KG1 (cell line): ENCODE measurements at places on chromosomes 1 and 21.

GRCh38 chr1:171984262-171984661 lies 143.0 kb downstream of the DNM3 start:
- no peak for DNase-seq

GRCh38 chr1:61444288-61444687 lies 280.7 kb downstream of the TM2D1 start:
- DNase-seq = no peak

DNA sequence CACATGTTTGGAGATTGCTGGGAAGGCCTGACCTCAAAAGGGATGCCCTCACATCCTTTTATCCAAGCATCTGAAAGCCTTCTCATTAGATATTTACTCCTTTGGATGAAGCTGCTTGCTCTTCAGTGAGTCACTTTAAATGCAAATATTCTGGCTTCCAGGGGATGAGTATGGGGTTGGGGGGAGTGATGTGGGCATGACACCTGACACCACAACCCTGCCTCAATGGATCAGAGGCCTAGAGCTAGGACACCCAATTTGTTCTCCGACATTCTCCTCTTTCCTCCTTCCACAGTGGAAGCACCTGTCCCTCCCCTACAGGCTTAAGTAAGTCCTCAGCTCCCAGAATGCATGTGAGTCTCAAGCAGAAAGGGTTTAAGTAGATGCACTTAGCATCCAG lies 238.3 kb downstream of the OMA1 start:
- no peak for DNase-seq

GRCh38 chr1:234756066-234756774 lies 146.2 kb upstream of the IRF2BP2 start:
- no peak for DNase-seq

DNA sequence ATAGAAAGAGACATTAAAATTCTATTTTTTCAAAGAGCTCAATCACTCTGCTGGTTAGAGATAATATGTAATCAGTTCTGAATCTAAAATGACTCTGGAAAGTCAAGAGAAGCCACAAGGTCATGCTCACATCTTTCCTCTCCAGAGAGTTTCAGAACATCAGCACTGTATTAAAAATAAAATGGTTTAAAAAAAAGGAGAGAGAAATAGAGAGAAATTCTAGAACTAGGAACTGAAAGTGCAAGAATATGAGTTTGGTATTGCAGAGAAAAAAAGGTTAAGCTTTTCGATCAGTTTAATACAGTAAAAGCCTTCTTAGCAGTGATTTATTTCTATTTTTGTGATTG lies 44.0 kb upstream of the DIPK1A start:
- no peak for DNase-seq

DNA sequence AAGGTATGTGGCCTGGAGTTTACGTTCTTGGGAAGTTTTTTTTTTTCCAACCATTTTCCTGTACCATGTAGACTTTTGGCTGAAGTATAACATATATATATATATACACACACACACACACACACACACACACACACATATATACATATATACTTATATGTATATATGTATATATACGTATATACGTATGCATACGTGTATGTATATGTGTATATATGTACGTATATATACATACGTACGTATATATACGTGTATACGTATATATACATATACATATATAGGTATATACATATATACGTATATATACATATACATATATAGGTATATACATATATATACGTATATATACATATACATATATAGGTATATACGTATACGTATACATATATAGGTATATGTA lies 18.9 kb downstream of the CR1 start:
- DNase-seq = no peak

DNA sequence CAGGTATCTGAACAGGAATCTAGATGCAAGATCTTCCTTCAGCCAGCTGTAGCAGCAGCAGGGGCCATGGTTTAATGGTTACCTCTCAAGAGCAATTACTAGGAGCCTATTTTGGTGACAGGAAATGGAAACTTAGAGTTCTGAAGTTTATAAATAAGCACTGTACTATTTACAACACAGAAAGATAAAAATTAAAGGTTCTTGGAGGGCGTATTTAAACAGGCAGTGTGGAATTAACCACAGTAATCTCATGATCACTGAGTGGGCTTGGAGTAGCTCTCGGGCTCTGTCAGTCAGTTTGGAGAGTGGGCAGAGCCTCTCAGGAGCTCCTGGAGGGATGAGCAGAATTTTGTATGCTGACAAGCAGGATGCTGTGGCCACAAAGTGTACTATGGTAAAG lies 10.2 kb upstream of the FCRL5 start:
- DNase-seq = no peak

DNA sequence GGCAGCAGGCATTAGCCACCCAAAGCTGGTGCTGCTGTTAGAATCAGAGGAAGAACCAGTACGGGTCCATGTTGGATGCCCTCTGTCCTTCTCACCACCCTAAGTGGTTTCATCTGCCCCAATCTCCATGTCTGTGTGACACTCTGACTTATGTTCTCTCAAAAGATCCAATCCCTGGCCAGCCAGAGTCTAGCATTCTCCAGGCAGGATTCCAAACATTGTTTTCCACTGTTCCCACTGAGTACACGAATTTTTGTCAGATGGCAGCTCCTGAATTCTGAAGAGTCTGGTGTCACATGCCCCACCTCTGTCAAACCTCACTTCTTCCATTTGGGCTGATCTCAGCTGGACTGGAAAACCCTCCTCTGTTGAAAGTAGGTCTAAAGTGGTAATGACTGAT lies 166.0 kb downstream of the DISC1 start:
- DNase-seq = no peak

DNA sequence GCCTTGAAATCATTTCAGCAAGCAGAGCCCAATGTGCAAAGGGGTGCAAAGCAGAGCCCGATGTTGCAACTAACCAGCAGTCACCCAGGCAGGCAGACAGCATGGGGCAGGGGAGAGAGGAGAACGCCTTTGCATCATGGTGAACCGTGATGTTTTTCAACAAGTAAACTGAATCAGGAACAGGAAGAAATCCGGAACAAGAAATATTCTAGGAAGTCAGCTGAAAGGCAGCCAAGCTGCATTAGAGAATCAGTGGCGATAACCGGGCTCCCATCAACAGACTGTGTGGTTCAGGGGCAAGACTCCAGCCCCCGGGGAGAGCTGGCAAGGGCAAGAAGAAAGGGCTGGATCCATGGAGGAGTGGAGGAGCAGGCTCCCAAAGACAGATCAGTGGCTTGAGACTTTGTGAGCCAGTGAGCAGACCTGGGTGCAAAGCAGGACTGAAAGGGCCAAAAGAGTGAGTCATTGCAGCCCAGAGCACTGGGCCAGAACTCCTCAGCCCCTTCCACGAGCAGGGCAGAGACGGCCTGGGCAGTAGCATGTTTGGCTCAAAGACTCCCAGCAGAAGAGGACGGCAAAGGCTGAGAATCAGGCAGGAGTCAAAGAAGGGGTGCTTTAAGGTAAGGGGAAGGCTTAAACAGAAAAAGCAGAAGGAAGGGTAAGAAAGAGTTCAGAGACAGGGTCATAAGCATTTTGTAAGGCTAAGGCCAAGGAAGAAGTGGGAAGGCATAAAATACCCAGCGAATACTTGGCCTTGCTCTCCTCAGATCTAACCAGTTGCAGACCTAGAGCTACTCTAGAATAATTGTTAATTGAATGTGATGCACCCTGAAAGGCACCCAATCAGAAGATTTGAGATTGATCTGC lies 155.0 kb downstream of the SETD4 start:
- DNase-seq = no peak

DNA sequence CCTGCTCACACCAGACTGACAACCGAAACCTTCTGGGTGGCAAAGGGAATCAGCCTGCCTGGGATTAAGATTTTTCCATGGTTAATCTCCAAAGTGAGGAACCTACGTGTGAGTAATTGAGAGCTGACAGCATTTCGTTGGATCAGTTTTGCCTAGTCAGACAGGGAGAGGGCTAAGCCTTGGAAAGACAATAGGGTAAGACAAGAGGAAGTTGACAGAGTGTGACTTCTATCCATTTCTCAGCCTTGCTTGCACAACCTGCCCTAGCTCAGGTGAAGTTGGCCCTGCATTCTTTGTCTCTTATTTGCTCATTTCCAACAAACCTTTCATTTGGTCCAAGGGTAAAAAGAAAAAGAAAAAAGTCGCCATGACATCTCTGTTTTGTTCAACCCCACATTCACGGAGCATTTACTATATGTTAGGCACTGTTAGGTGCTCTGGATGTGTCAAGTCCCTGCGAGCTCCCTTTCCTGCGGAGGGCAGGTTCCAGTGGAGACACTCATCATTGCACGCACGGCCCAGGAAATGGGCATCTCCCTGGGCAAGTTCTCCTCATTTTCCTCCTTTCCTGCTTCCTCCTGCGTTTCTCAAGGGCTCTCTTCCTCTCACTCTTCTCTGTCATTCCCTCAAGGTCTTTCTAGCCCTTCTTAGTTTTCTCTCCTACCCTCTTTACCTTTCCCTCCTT lies 23.3 kb downstream of the KIRREL1 start:
- DNase-seq = no peak

DNA sequence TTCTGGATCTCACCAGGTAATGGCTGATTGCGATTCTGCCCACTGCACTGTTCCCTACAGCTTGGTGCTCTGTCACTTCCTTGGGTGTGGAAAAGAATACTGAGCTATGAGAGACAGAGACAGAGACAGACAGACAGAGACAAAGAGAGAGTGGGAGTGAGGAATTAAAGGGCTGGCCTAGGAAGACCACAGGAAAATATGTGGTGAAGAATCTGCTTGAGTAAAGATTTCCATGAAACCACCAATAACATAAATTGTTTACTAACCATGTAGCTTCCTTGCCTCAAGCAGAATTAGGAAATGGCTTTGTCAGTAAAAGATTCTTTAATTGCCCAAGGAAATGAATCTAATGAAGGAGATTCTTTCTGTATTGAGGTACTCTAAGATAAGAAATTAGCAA lies 54.4 kb downstream of the MPZL1 start:
- no peak for DNase-seq

DNA sequence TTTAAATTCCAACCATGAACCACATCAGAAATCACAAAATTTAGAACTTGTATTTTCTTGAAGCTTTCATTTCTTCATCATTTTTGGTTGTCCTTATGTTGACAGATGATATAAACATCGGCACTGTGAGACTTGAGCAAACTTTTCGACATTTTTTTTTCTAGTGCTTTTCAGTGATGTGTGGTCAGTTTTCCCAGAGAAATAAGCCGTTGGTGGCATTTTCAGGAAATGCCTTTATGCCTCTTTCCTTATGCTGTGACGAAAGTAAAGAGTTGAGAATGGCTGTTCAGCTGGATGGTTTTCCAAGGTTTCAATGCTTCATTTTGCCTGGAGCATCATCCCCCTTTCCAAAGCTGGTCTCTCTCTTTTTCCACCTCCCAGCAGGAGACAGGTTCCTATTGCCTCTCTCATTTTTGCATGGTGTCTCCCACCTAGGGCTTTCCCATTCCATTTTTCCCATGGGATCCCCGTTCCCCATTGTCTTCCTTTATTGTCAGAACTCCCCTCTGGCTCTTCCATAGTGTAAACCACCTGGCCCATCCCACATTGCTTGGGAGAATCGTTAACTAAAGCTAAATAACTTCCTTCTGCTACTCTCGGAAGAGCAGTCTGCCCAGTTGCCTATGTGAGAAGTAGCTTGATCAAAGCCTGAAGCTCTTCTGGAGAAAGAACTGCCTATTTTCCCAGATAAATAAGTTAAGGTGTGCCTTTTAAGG lies 61.4 kb upstream of the DYNLT5 start:
- no peak for DNase-seq

DNA sequence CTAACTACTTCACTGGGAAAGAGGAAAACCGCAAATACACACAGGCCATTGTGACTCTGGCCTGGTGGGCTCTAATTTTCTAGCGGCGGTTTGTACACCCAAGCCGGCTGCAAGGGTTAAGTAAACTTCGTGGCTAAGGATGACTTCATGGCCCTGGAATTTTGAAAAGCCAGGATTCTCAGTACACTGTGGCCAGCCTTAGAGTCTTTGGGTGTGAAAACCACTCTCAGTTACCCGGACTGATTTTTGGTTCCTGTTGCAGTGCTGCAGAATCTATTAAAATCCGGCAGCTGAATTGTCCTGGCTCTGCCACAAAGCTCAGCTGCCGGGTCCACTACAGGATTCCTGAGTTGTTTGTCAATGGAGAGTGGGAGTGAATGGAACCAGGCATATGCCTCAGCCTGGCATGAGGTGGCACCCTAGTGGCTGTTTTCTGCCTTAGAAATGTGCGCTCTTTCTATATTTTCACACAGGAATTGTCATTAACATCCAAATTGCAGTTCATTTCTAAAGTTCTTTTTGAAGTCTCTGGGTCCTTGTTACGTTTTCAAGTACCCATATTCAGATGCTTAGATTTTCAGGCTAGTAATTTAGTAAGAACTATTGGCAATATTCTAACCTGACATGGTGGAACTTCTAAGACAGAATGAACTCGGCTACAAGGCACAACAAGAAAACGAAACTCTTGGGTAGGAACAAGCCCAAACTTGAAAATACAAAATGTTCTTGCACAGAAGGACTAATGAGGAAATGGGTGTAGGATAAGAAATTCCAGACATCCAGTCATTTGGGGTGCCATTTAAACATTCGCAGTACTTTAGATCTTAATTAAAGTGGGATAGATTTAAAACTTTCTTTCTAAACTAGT lies 255.9 kb downstream of the NFIA start:
- no peak for DNase-seq

DNA sequence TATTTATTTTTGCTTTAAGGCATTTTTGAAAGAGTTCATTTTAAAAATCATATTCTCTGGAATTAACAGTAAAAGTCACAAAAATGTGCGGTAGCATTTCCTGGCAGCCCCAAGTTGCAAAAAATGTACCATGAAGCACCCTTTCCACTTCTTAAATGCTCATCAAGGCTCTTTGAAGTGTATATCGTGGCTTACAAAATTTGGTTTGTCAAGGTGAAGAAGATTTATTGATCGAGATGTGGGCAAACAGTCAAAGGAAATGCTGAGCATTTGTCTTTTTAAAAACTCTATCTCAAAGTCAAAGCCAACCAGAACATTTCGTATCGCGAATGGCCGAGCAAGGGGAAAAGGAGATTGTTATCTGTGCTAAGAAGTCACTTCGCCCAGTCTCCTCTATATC lies 277.5 kb upstream of the KAZN start:
- no peak for DNase-seq

DNA sequence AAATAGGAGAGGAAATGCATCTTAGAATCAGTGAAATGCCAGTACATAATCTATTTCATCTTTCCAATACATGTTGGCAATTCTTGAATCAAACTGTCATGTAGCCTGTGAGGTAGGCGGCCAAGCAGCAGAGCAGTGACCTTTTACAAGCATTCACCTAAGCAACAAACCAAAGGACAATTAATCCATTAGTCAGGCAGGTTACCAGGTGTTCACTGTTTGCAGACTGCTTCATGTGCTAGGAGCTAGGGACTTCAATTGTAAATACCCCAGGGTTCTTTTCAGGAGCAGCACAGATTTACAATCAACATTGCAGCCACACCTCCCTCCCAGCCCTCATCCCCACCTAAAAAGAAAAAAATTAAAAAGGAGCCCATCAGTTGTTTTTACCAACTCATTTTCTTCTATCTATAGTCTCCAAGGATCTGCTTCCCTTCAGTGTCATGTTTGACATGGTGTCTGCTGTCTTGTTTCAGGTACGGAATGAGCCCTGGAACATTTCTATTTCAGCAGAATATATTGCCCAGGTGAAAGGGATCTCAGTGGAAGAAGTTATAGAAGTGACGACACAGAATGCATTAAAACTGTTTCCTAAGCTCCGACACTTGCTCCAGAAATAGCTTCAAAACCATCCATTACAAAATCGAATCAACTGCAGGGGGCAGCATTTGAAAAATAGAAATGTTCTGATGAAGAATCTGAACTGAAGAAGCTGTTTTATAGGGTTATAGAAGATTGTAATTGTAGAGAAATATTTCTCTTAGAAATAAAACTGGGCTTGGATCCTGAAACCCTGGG lies 23.0 kb downstream of the TATDN3 start:
- no peak for DNase-seq

- DNase-seq = peak; percentile 52
Observed at GRCh38 chr1:86499987-86500593, 31.4 kb downstream of the CLCA1 start.
